ENCODE measurements at places on chromosomes 3 and 15. TPM values are rescaled to one million over a fixed set of nuclear protein-coding genes. Genes with fewer than 3 reads are reported as not detected.

- DNase-seq, result peak; percentile 93
Measured at GRCh38 chr3:127052121-127052561, 69.2 kb downstream of the PLXNA1 start.

GRCh38 chr3:140163159-140163763, 228.3 kb downstream of the CLSTN2 start:
- no peak for DNase-seq

- no peak for DNase-seq
Measured at GRCh38 chr15:32683906-32684584, 33.8 kb upstream of the GREM1 start.

- DNase-seq, result peak; percentile 81
Measured at GRCh38 chr15:66630801-66631351, 65.1 kb upstream of the LCTL start.

GRCh38 chr3:162348912-162349311, 852.3 kb downstream of the OTOL1 start:
- DNase-seq, result no peak

DNA sequence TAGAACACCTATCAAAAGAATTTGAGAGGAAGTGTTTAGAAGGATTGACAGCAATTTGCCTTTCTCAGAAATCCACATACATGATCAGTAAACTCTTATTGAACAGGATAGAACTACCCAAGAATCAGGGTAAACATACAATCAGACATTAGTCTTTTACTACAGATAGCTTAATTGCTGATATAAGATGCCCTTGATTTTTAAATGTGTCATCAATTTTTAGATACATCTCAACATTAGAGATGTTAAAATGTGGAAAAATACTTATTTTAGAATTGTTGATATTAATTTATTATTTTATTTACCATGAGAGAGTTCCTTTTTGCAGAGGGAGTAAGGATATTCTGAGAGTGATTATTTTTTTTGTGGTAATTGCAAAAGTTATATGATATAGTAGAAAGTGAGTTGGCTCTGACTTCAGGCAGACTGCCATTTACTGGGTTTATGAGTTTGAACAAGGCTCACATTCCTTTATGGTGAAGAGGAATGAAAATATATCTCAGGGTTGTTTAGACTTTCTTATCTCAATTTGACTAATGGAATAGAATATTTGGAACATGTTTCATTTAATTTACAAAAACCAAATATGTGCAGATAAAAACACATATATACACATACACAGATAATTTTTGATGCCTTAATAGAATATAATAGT, 302.8 kb upstream of the GOLIM4 start:
- DNase-seq, result no peak

BFSP2 gene
- total RNA-seq, result not detected

Measured in right cardiac atrium (tissue), 5 donors.